ENCODE measurements at places on chromosomes 6 and 20.

- DNase-seq = no peak
Measured at GRCh38 chr6:3484192-3484591, 27.3 kb upstream of the SLC22A23 start.

DNA sequence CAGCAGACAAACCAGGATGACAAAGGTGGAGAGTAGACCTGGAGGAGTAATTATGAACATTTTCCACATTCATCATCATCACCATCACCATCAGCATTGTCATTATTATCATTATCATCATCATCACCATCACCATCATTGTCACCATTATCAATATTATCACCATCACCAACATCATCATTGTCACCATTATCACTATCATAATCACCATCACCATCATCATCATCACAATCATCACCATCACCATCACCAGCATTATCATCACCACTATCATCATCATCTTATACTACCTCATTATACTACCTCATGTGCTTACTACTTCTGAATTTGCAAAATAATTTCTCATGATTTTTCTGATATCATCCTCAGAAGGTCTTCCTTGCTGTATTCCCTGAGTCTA lies 39.3 kb downstream of the FOXA2 start:
- no peak for DNase-seq

GRCh38 chr6:51027283-51028065 lies 208.8 kb downstream of the TFAP2B start:
- no peak for DNase-seq

DNA sequence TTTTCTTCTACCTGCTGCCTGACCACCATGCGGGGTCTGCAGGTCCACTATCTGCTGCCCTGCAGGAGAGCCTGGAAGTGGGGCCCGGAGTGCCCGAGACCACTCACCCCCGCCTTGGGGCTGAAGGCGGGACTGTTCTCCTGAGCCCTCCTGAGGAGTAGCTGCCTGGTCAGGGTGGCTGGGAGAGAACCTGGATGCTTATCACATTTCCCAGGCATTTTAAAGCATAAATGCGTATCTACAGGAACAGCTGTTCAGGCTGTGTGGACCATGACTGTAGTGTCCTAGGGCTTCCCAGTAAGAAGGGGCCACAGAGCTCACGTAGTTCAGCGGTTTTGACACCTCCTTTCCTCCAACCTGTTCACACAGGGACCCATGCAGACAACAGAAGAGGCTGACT lies 123.3 kb downstream of the AGPAT4 start:
- no peak for DNase-seq

DNA sequence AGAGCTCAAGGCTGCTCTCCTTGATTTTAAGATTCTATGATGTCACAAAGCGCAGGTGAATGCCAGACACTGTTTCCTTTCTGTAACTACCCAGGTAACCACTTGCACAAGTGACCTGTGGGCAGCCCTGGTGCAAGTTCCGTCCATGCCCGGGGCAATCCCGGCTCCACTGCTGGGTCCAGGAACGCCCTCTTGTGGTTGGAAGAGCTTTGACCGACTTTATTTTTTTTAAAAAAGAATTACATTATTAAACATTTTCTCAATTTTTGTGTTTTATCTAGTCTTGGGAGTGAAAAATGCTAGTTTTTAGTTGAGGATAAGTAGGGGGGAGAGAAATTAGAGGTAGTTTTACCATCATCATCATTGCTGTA lies 695.2 kb downstream of the QKI start:
- DNase-seq = peak; percentile 33

DNA sequence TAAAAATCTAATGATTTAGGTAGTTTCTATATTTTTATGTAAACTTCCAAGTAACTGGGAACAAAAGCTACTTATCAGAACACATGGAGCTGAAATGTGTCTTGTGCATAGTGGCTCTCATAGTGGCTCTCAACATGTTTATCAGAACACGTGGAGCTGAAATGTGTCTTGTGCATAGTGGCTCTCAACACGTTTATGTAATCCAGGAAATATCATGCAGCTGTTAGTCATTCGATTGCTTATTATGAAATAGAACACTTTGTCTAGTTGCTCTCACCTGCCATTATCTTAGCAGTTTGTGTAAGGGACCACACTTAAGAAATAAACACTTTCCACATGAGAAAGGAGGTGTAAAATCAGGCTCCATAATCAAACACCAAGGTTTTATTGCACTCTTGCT lies 119.2 kb upstream of the ASCC3 start:
- peak; percentile 28 for DNase-seq

DNA sequence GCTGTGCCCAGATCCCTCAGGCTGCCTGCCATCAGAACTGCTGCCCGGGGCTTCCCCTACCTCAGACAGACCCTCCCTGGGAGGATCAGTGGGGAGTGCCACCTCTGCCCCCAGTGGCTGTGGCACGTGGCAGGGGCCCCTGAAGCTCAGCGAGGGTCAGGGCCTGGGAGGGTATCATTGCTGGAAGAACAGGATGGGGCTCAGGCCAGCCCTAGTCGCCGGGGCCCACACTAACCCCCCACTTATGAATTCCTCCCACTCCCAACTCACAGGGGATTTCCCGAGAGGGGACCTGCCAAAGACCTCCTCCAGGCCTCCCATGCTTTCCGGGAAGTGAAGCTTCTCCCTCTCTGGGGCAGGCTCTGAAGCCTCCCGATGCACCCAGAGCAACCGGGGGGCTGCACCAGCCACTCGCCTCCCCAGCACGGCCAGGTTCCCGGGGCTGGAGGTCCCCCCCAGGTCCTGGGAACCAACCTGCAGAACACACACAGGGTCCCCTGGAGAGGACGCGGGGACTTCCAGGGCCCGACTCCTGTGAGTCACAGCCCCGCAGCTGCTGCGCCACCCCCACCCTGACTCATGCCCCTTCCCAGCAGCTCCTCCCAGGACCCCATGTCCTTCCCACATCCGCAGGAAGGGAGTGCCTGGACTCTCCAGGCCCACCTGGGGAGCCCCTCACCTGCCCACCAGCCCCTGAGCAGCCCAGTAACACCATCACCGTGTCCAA lies 2.5 kb downstream of the TNFRSF6B start:
- DNase-seq = peak; percentile 83

- peak; percentile 81 for DNase-seq
Measured at GRCh38 chr6:27157459-27158315, 89.8 kb upstream of the PRSS16 start.

GRCh38 chr6:21327326-21328112 lies 266.0 kb upstream of the SOX4 start:
- no peak for DNase-seq

- no peak for DNase-seq
Measured at GRCh38 chr20:38751360-38751976, 3.2 kb downstream of the ACTR5 start.

DNA sequence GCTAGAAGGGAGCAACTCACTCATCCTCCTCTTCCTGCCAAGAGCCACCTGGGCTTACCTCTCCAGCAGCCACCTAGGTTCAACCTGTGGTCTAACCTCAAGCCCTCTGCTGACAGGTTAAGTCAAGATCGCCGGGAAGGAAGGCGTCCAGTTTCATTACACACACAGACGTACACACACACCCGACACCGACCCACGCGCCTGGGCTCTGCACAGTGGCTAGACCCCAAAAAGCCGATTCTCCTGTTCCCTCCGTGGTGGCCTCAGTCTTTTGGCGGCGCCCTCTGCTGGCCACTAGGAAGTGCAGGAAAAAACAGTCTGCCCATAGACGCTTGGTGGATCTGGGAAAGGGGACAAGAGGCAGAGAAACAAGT lies 52.8 kb downstream of the MRPL14 start:
- DNase-seq = peak; percentile 78

DNA sequence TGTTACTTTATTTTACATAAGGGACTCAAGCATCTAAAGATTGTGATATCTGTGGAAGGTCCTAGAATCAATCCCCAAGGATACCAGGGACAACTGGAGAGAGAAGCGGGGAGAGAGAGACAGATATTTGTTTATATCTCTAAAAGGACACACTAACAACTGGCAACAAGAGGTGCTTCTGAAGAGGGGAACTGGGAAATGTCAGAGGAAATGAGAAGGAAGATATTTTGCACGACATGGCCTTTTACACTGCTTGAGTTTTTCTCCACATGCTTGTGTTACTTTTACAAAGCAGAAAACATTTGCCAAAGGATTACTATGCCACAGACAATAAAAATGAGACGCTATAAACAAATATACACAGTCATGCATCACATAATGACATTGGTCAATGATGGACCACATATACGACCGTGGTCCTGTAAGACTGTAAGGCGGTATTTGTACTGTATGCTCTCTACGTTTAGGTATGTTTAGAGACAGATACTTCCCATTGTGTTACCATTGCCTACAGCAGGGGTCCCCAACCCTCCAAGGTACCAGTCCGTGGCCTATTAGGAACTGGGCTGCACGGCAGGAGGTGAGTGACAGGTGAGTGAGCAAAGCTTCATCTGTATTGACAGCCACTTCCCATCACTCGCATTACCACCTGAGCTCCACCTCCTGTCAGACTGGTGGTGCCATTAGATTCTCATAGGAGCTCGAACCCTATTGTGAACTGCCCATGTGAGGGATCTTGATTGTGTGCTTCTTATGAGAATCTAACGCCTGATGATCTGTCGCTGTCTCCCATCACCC lies 64.6 kb upstream of the PTPN1 start:
- DNase-seq = no peak

- DNase-seq = no peak
Measured at GRCh38 chr6:20658516-20658915, 124.3 kb downstream of the CDKAL1 start.

GRCh38 chr20:22617160-22617559 lies 32.8 kb upstream of the FOXA2 start:
- no peak for DNase-seq

Data from upper lobe of left lung (tissue), 6 donors.